CD4-positive, alpha-beta memory T cell (primary cell): ENCODE measurements at places on chromosomes 7 and 10.

DNA sequence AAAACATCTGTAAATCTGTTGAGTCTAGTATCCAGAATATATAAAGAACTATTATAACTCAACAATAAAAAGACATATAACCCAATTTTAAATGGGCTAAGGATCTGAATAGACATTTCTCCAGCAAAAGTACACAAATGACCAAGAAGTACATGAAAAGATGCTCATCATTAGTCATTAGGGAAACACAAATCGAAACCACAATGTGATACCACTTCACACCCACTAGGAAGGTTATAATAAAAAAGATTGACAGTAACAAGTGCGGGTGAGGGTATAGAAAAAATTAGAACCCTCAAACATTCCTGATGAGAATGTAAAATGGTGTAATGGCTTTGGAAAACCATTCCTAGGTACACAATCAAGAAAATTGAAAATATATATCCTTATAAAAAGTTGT is 4.1 kb downstream of the XPNPEP1 start:
- DNase-seq = no peak

GRCh38 chr10:81957976-81958375 is 83.0 kb downstream of the NRG3 start:
- DNase-seq = no peak

- DNase-seq = no peak
Observed at GRCh38 chr7:130114776-130115175, 44.4 kb downstream of the KLHDC10 start.

GRCh38 chr7:64651632-64652165 is 14.2 kb upstream of the ZNF107 start:
- no peak for DNase-seq

GRCh38 chr7:82327898-82328297 is 115.7 kb downstream of the CACNA2D1 start:
- no peak for DNase-seq

- no peak for DNase-seq
Observed at GRCh38 chr7:157564517-157565177, 227.8 kb downstream of the DNAJB6 start.
